Stimulated activated CD4-positive, alpha-beta T cell treated with anti-CD3 and anti-CD28 coated beads, Interleukin-1b, Interleukin-23, amount 100 ng/mL, for 1 hour (primary cell): ENCODE measurements at places on chromosomes 5 and 9.

GRCh38 chr5:181005791-181006190, 17.1 kb downstream of the BTNL3 start:
- no peak for DNase-seq

DNA sequence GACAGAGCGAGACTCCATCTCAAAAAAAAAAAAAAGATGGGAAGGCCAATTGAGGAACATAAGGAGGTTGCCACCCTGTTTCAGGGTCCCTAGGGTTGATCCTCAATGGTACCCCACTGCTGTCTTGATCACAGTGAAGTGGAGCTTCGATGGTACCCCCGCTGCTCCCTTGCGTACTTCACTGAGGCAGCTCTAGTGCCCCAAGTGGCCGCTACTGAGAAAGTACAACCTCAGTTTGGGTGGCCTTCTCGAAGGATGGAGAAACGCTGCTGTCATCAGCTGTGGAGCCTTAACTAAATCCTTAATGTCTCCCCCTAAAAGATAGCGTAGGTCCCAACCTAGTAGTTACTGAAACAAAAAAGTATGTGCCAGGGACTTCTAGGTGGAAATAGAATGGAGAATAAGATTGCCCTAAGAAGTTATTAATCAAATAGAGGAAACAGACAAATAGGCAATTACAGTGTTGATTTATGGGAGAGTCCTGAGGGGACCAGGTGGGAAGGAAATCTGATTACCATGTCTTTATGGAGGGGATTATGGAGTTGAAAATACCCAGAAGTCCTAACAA, 6.3 kb downstream of the TESK1 start:
- peak; percentile 38 for DNase-seq

GRCh38 chr9:23375511-23375910, 450.5 kb downstream of the ELAVL2 start:
- no peak for DNase-seq

GRCh38 chr5:82376307-82376706, 98.2 kb upstream of the RPS23 start:
- no peak for DNase-seq

DNA sequence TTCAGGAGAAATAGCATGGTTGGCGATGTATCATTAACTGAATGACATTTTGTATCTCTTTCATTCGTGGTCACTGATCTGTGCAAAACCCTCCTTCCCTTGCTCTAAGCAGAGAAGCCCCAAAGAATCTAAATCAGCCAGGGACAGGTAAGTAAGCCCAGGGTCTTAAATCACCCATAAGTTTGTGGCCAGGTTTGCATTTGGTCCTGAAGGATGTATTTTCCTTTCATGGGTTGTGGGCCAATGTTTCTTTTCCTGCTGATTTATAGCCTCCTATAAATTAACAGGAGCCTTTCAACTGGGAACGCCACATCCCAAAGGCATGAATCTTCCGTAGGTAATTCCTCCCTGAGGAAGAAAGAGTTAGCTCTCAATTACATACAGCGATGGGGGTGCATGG, 217.5 kb upstream of the TNC start:
- no peak for DNase-seq

DNA sequence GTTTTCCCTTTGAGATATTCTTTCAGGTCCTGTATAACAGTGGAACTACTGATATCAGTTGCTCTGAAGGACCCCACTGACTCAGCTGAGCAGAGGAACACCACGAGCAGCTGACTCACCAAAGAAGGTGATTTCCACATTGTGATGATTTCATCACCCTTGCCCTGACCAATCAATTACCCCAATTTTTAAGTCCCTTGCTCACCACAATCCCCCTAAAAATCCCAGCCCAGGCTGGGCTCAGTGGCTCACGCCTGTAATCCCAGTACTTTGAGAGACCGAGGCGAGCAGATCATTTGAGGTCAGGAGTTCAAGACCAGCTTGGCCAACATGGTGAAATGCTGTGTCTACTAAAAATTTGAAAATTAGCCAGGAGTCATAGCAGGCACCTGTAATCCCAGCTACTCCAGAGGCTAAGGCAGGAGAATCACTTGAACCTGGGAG, 125.3 kb upstream of the ABCA1 start:
- no peak for DNase-seq

DNA sequence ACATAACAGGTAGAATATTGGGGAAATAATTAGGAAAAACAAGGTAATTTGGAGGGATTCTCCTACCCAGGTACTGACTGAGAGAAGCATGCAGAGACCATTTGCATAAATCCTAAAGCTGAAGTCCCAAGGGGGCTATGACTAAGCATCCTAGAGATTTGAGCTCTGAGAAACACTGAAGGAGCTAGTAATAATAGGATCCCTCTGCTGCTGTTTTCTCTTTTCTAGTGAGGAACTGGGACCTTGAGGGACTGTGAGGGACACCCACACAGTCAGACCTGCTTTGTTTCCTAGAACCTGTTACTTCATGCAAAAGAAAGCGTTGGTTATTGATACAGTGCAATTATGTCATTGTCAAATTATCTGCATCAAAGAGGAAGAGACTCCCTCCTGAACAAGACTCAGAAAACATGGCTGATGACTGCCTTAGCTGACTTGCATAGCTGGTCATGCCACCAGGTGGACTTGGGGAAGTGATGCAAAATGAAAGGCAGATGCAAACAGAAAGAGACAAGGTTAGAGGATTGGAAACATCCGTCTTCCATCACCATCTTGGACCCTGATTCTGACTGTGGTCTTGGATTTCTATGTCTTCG, 335.4 kb downstream of the NTRK2 start:
- no peak for DNase-seq

GRCh38 chr5:28473531-28474107, 1435.2 kb upstream of the CDH9 start:
- no peak for DNase-seq

- no peak for DNase-seq
These were observed 22.6 kb downstream of the CENPH start for GRCh38 chr5:69212022-69212421.

DNA sequence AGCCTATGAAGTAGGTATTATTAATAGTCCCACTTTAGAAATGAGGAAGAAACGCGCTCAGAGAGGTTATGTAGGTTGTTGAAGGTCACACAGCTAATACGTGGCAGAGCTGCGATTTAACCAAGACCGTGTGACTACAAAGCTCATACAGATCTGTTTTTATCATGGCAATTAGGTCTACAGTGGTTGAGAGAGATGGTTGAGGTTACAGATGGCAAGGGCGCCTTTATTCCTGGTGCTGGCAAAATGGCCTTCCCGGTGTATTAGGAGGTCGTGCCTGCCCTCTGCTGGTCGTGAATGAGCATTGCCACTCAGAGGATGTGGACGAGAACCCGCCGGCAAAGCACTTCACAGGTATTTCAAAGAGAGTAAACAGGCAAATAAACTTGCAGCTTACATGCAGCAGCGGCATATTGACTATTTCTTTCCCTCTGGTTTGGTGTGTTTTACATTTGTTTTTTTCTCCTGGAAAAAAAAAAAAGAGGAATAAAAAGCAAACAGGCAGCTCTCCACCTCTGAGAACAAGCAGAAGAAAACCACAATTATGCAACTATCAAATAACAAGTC, 65.3 kb upstream of the EGFLAM start:
- DNase-seq: peak; percentile 21
